Renal cortex interstitium (tissue), 15 donors: ENCODE measurements at places on chromosomes 3 and 15.

DNA sequence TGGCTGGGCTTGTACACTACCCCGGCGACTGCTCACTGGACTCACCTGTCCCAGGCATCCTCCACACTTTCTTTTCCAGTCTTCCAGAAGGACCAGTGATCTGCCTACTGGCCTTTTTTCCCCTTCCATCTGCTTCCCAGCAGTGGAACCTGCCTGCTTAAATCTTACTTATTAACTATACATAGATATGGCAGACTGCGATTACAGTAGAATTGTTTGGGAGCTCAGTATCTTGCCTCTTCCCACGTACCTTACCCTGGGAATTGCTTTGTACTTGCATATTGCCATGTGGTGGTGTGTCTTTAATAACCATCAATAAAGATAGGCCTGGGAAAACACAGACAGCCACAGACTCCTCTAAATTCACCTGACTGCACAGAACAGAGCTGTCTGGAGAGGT lies 11.8 kb upstream of the HES1 start:
- DNase-seq, result no peak

- DNase-seq, result no peak
Measured at GRCh38 chr3:83524901-83525300, 1433.9 kb upstream of the CADM2 start.

GRCh38 chr3:83813176-83813575 lies 1145.6 kb upstream of the CADM2 start:
- no peak for DNase-seq

DNA sequence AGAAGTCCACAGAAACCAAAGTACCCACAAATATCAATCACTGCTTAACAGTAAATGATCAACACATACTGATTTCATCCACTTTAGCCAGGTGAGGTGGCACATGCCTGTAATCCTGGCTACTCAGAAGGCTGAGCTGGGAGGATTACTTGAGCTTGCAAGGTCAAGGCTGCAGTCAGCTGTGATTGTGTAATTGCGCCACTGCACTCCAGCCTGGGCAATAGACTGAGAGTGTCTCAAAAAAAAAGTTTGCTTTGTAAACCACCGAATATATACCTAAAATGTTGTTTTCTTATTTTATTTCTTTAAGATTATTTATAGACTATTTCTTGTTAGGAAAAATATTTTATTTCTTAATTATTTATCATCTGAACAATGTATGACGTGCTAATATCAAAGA lies 8.7 kb upstream of the ATP13A4 start:
- DNase-seq, result no peak

DNA sequence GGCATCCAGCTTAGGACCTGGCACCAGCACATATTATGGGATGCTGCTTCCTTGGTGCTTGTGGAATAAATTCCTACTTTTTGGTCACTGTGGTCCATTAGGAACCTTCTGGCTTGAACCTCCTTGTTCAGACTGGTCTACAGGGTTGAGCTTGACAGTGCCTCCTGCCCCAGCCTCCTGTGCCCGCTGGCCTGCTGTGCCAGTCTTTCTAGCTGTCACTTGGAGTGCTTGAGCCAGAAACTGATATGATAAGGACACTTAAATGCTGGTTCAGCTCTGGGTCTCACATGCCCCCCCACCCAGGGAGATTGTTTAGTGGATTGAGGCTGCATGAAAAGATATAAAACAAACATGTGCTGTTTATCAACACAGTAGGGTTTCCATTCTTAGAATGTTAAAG lies 147.8 kb downstream of the SLCO3A1 start:
- no peak for DNase-seq

GRCh38 chr3:12423918-12424630 lies 60.2 kb upstream of the TSEN2 start:
- DNase-seq, result no peak

DNA sequence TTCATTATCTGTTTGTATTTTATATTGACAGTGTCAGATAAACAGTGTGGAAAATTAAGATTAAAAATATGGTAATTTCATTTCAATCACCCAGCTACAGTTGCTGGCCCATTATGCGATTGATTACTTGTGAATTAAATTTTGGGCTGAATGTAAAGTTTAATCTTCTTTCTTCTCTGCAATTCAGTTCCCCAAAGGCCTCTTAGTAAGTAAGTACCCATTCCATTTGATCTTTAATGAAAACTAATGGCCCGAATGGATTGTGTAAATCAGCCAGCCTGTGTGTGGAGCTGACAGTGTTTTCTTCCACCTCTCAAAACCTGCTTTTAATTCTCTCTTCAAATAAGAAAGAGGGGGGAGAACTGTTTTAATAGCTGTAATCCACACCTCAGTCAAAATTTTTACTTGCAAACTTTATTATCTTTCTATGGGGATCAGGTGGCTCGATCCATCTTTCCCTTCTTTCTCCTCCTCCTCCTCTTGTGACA lies 307.1 kb downstream of the IL20RB start:
- DNase-seq, result no peak

GRCh38 chr15:65426216-65426853 lies 3.6 kb upstream of the IGDCC4 start:
- DNase-seq, result no peak

GRCh38 chr3:153657046-153657445 lies 464.1 kb upstream of the ARHGEF26 start:
- DNase-seq, result no peak

GRCh38 chr3:14764331-14765059 lies 54.3 kb upstream of the FGD5 start:
- DNase-seq, result no peak

GRCh38 chr15:73582851-73583379 lies 50.3 kb downstream of the NPTN start:
- no peak for DNase-seq

DNA sequence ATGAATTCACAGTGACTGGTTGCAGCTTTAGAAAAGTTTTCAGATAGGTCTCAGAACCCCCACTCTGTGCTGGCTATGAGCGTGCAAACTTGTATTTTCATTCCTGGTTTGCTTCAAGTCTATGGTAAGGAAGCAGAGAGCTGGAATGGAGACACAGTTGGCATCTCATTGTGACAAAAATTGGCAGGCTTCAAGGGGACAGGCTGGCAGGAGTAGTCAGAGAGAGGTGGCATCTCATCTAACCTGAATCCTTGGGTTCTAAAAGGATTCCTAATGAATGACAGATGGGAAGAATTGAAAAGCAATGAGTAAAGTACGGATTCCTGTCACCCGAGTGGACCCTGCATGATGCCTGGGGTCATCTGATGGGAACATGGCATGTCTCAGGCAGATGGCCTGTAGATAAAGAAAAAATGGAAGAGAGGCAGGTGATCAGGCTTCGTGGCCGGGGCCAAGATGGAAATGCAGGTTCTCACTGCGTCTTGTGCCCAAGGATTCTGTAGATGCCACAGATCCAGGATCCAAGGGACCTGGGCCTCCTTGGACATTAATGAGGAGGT lies 89.4 kb upstream of the ABHD17C start:
- no peak for DNase-seq

DNA sequence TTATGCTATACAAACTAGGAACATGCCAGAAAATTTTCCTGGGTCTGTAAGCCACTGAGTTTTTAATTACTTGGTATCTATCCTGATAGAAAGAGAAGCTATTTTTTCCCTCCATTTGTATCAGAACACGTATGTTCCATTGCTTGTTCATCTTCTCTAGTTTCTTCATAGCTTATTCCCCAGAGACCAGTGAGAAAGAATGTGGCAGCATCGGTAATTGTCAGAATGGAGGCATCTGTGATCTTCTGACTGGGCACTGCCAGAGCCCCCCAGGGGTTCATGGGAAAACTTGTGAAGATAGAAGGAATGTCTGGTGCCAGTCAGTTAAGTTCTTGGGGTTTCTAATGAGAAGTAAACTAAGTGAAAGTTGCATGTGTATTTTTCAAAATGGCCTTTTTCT lies 720.2 kb upstream of the GOLIM4 start:
- no peak for DNase-seq

- no peak for DNase-seq
Measured at GRCh38 chr3:2525968-2526367, 427.3 kb downstream of the CNTN4 start.

DNA sequence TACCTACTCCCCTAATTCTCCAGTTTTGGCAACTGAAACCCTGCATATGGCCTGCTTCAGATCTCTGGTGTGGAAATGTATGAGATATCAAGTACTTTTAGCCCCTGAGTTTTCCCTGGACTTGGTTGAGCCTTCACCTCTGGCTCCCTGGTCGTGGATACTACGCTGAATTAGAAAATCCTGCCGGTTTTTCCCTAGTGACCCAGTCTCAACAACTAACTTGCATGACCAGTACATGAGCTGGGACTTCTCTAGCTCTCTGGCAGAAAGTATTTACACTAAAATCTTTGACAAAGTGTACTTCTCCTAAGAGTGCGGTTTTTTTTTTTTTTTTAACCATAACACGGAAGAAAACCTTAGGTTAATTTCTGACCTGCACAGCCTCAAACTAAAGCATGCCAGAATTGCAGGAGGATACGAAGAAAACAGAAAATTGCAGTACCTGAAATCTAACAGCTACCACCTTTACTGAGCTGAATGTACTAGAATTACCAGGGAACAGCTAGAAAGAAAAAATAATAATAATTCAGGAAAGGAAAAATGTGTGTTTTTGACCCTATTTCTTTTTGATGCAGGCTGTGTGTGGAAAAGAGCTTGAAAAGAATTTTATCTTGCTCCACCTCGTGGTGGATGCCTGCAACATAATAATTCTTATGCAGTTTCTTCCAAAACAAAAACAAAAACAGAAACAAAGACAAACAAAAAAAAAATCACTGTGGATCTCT lies 165.6 kb downstream of the GMNC start:
- DNase-seq, result no peak

- DNase-seq, result no peak
Measured at GRCh38 chr15:86300390-86301125, 220.9 kb downstream of the AGBL1 start.

GRCh38 chr3:74067296-74067695 lies 442.6 kb upstream of the PDZRN3 start:
- no peak for DNase-seq

GRCh38 chr3:173258697-173259096 lies 117.7 kb upstream of the SPATA16 start:
- DNase-seq, result no peak

DNA sequence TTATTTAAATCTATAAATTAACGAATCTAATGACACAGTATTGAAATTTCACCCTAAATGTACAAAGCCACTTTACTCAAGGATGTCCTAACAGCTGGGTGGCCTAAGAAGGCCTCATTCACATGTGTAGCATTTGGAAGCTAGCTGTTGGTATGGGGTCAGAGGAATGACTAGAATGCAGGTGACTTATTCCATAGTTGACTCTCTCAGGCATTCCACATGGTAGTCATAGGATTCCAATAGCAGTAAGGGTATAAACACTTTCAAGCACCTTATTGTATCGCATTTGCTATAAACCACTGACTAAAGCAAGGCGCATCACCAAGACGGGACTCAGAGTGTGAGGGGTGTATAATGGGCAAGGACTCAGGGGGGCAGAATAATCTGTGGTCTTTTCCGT lies 294.8 kb upstream of the EPHA3 start:
- no peak for DNase-seq

DNA sequence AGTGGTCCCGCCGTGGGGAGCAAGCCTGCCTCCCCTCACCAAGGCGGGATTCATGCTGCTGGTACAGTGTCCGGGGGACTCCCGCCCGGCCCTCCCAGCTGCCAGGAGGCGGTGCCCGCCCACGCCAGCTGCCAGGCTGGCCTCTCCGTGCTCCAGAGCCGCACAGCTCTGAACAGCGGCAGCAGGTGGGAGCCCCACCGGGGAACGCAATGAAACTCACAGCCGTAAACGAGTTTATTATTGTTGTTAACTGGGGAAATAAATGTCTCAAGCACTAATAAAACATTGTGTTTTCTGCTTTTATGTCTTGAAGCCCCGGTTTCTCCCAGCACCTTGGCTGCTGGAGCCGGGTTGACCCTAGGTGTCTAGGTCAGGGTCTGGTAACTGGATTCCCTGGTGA lies 317.7 kb upstream of the TLE3 start:
- no peak for DNase-seq

- DNase-seq, result no peak
Measured at GRCh38 chr3:128720891-128721290, 5.1 kb upstream of the RAB7A start.

DNA sequence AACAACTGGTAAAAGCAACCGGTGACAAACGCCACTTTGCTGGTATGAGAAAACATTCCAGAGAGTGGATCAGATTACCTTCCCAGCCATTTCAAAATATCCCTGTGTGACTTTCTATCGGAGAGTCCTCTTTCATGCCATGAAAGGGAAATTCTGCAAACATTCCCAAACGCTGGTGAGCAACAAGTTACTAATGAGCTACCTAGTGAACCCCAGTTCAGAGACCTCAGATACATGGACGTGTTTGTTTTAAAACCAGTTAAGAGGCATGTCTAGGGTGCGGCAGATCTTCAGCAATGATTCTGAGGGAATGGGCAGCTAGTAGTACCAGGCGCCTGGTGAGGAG lies 418.2 kb upstream of the NR2F2 start:
- DNase-seq, result no peak

- no peak for DNase-seq
Measured at GRCh38 chr3:66561367-66561766, 60.5 kb upstream of the LRIG1 start.

DNA sequence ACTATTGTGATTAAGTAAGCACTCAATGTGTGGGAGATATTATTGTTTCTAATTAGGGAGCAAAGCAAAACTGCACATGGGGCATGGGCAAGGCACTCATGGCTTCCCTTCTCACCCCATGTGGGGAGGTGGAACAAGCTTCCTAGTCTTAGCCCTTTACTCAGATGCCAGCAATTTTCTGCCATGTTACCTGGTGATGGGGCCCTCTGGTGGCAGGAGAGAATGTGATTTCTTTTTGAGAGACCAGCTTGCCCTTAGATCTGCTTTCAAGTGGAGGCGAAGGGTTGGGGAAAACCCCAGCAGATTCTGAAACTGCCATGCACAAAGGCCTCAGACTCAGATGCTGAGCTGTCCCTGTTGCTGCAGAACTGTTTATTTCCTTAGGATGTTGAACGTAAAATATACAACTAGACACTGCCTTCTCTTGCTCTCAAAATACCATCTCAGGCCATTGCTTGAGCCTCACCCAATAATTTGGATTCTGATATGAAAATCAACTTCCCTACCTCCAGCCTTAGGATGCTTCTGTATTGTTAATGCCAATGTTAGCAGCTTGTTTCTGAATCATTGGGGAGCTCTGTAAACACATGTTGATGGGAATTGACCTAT lies 130.2 kb upstream of the TPRG1 start:
- peak; percentile 0 for DNase-seq

- DNase-seq, result no peak
Measured at GRCh38 chr3:3906171-3906570, 106.9 kb downstream of the LRRN1 start.

DNA sequence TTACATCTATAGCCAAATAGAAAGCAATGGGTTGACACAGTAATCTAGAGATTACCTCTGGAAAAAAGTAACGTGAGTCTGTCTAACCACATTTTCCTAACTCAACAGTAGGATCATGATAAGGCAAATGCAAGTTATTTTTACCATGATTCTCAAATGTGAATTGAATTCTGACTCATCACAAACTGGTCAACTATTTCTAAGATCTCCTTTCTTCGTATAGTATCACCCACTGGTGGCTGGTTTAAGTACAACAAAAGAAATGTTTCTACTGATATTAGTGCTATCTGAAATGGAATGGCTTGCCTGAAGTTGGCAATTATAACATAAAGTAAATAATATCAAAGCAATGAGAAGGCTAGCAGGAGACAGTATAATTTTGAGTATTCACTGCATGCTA lies 102.2 kb downstream of the ABI3BP start:
- DNase-seq, result no peak

- DNase-seq, result no peak
Measured at GRCh38 chr15:77497942-77498361, 77.3 kb downstream of the HMG20A start.
